ENCODE measurements at places on chromosomes 3 and 15.

- DNase-seq, result no peak
Measured at GRCh38 chr3:148880681-148881080, 15.6 kb downstream of the CPA3 start.

DNA sequence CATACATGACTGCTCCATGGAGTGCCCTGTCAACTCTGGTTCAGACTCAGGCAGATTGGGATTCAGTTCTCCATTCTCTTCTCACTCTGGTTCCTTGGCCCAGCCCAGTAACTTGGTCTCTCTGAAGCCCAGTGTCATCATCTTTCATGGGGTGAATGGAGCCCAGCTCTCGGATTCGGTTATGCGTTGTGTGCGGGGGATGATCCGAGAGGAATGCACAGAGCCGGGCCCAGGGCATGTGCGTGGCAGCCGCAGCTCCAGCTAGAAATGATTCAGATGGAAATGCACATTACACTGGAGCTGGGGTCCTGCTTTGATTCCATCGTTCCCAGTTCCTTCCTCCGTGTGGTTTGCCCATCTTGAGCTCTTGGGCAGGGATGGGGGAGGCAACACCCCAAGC is 189.4 kb downstream of the FEZF2 start:
- DNase-seq, result no peak

GRCh38 chr3:155519078-155519477 is 225.6 kb upstream of the STRIT1 start:
- DNase-seq, result no peak

- no peak for DNase-seq
Measured at GRCh38 chr3:28951772-28952556, 328.9 kb upstream of the RBMS3 start.

DNA sequence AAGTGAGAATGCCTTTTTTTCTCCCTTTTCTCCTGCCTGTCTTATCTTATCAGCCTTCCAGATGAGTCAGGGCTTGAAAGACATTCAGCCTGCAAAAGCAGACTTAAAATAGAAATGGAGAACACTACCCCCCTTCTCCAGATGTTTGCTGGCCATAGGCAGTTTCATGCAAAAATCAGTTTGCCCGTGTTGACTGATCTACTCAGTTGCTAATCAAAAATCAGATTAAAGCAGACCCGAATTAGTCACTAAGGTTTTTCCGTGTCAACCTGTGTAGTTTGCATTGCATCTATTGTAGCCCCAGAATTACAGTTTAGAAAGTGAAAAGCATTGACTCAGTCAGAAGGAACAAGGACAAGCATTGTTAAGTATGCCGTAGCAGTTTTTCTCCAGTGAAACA is 56.2 kb downstream of the IL5RA start:
- DNase-seq, result no peak

- DNase-seq, result no peak
Measured at GRCh38 chr3:182487143-182487542, 306.2 kb upstream of the ATP11B start.

- no peak for DNase-seq
Measured at GRCh38 chr3:61829722-61830350, 268.5 kb downstream of the PTPRG start.

GRCh38 chr3:38555149-38555840 is 59.2 kb downstream of the EXOG start:
- no peak for DNase-seq

DNA sequence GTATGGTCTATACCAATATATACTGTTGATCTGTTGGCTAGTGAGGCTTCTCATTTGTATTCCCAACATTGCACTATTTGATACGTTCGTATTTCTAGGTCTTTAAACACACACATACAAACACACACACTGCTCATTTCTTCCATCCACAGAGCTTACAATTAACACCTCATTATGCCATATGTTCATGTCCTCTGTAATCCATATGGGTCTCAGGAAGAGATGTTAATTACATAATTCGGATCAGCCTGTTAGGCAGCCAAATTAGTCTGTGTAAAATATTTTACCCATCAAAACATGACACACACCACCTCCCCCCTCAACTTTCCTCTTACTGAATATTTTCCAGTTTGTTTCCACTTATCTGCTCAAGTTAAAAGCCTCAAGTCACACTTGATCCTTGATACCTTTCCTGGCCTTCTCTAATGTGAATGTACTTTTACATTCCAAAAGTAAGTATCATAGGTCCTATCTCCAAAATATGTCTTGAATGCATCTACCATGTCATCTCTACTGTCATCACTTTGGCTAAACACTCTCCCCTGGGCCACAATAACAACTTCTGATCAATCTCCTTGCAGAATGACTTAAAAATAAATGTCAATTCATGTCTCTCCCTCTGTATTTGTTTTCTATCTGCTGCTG is 28.2 kb downstream of the EOGT start:
- DNase-seq, result no peak

- DNase-seq, result no peak
Measured at GRCh38 chr3:102346897-102347296, 87.9 kb upstream of the ZPLD1 start.

GRCh38 chr3:152256851-152257562 is 11.7 kb upstream of the MBNL1 start:
- DNase-seq, result no peak

DNA sequence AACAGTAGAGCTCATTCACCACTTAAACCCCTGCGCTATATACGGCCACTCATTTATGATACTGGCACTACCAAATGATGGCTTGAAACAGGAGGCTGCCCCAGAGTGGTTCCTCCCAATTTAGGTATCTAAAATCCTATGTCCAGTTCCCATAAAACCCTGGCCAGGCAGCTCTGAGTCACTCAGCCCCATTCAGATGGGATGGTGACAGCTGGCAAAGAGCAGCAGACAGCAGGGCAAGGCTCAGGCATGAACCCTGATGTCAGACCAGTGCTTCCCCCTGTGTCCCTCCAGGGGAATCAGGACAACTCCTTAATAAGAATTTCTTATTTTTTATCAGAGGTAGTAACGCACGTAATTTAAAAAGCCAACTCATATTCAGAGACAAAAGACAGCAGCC is 77.2 kb upstream of the RNU6-1 start:
- no peak for DNase-seq

DNA sequence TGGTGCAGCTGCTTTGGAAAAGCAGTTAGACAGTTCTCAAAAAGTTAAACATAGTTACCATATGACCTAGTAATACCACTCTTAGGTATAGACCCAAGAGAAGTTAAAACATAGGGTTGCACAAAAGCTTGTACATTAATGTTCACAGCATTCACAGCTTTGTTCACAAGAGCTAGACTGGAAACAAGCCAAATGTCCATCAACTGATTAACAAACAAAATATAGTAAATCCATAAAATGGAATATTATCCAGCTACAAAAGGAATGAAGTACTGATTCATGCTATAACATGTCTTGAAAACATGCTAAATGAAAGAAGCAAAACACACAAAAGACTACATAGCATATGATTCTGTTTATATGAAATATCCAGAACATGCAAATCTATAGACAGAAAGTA is 2.8 kb upstream of the COPG1 start:
- no peak for DNase-seq

DNA sequence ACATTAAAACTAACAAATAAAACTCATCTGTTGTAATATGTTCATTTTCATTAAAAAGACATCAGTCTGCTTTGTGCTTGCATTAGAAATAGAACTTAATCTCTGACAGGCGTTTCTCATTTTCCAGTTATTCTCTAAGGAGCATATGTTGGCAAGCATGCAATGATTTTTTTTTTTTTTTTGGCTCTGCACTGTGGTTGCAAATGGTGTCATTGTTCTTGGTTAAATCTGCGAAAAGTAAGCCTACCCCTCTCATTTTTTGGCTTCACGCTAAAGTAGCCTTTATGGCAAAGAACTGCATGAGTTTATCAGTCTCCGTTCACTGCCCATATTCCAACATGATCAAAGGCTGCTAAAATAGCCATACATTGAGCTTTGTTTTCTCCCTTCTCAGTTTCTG is 403.2 kb downstream of the MECOM start:
- no peak for DNase-seq

DNA sequence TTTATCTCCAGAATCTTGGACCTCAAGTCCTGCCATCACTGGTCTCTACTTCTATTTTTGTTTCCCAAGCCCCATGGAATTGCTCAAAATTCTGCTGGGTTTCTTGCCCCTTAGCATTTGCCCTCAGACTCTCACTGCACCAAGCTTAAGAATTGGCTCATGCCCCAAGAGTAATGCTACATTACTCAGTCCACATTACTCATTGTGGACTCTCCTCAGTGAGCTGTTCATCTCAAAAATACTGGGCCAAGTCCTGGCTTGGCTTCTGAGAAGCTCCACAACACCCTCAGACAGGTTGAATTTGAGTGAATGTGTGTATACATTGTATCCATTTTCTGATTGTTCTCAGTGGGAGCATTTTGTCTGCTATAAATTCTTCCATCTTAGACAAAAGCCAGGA is 364.4 kb upstream of the ARHGEF26 start:
- DNase-seq, result no peak

GRCh38 chr3:189076449-189076848 is 95.3 kb upstream of the TPRG1 start:
- no peak for DNase-seq

DNA sequence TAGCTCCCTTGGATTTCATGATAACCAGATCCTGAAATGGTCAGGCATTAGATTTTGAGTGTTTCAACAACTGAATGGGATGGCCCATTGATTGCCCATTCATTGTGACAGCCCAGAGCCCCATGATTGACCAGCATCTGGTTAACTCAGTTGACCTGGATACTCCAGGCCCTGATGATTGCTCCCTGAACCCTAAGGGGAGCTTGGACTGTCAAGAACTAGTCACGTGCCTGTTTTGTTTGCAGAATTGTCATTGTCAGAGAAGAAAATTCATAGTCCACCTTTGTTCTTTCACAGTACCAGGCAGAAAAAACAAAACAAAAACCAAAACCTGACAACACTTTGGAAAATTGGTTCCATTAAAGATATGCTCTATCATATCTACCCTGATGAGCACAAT is 241.3 kb upstream of the ONECUT1 start:
- no peak for DNase-seq

GRCh38 chr15:61374848-61375247 is 145.7 kb upstream of the RORA start:
- DNase-seq, result no peak

- no peak for DNase-seq
Measured at GRCh38 chr3:103385961-103386656, 951.3 kb downstream of the ZPLD1 start.

DNA sequence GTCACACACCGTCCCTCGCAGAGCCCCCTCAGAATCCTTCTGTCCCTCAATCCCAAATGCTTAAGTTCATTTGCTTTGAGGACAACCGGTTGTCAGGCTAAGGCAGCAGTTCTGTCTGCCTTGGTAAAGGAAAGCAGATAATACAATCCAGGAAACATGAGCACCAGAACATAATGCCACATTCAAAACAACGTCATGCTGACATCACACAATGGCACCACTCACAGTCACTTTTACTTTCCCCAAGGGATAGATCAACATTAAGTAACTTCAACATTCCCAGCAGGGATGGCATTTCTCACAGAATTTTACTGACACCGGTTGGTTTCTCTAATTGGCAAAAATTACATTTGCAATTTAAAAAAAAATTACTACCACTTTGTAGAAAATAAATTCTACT is 74.6 kb upstream of the PSMD6 start:
- DNase-seq, result no peak

DNA sequence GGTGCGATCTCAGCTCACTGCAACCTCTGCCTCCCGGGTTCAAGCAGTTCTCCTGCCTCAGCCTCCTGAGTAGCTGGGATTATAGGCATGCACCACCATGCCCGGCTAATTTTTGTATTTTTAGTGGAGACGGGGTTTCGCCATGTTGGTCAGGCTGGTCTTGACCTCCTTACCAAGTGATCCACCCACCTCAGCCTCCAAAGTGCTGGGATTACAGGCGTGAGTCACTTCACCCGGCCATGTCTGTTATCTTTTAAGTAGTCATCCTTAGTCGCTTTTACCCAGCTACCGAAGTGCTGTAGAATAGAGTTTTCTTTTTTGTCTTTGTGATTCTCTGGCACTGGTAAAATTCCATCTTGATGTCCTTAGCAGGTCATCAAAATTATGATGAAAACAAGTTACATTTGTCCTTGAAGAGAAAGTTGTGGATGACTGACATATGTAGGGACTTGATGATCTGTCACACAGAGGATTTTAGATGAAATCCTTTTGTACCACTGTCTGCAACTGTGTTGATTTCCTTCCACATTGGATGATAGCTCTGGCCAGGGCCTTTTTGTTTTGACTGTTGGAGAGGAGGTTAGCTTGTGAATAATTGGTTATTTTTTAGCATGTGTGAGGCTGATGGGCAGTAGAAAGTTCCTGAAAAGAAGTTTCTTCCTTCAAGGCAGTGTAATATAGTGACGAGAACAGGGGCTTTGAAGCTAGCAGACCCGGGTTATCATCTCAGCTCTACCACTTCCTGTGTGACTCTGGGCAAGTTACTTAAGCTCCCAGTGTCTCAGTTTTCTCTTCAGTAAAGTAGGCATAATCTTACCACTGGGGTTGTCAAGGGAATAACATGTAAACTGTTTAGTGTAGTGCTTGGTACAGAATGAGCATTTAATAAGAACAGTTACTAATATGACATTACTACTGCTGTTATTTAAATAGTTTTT is 18.8 kb downstream of the ATG7 start:
- no peak for DNase-seq

GRCh38 chr3:136075811-136076210 is 110.3 kb downstream of the PPP2R3A start:
- no peak for DNase-seq

DNA sequence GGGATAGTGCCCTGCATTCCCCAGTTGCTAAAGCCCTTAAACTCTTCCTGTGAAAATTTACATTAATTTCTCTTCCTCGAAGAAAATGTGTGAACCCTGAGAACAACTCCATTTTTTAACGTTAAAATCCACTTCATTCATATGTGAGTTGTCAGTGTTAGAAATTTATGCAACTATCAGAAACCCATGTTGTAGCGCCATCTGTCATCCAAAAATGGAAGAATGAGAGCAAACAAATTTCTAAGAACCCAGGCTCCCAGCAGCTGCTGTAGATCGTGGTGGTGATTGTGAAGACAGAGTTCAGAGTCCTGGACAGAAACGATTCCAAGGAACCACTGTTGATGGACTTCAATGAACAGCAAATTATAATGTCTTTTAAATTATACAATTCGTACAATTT is 179.7 kb upstream of the NDN start:
- DNase-seq, result no peak

DNA sequence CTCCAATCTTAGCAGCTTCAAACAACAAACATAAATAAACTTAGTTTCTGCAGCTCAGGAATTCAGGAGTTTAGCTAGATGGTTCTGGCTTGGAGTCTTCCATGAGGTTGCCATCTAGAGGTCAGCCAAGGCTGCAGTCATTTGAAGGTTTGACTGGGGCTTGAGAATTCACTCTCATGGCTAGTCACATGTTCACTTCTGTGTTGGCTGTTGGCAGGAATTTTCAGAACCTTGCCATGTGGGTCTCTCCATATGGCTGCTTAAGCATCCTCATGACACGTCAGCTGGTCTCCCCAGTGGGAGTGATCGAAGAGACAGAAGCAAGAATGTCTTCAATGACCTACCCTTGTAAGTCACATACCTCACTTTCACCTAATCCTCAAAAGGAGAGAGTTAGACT is 269.2 kb upstream of the CNTN3 start:
- DNase-seq, result no peak
